ENCODE measurements at places on chromosomes 3 and 15. TPM values are rescaled to one million over a fixed set of nuclear protein-coding genes. Genes with fewer than 3 reads are reported as not detected.

GRCh38 chr15:84653584-84653909, 536 bp downstream of the WDR73 start:
- DNase-seq: no peak

- DNase-seq: no peak
Observed at GRCh38 chr15:33284336-33284735, 26.4 kb upstream of the RYR3 start.

GRCh38 chr15:85758655-85758978, 36.1 kb downstream of the KLHL25 start:
- DNase-seq: no peak

- no peak for DNase-seq
Observed at GRCh38 chr3:31948280-31948679, 32.8 kb downstream of the OSBPL10 start.

DNA sequence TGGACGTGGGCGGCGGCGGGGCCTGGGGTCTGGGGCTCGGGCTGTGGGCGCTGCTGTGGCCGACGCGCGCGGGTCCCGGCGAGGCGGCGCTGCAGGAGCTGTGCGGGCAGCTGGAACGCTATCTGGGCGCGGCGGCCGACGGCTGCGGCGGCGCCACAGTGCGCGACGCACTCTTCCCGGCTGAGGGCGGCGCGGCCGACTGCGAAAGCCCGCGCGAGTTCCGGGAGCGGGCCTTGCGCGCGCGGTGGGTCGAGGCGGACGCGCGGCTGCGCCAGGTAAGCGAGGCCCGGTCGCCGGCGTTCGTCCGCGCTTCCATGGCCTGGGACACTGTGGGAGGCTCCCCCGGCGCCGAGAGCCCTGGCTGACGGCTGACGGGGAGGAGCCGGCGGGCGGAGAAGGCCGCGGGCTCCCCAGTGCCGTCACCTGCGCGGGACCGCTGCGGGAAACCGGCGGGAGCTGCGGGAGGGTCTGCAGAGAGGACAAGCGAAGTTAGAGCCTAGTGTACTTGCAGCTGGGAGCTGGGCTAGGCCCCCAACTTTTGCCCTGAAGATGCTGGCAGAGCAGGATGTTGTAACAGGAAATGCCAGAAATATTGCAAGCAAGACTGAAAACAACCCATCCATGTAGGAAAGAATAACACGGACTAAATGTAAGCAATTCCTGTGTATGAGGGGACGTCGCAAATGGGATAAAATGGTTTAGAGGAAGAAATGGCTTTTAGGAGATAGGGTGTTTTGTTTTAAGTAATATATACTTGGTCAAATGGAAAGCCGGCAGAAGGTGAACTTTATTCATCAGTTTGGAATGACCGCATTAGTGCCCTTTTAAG, 847 bp downstream of the WHAMM start:
- peak; percentile 65 for DNase-seq

- no peak for DNase-seq
Observed at GRCh38 chr3:37255990-37256308, 81.6 kb upstream of the LRRFIP2 start.

GRCh38 chr15:25909806-25910205, 46.7 kb upstream of the ATP10A start:
- no peak for DNase-seq

DNA sequence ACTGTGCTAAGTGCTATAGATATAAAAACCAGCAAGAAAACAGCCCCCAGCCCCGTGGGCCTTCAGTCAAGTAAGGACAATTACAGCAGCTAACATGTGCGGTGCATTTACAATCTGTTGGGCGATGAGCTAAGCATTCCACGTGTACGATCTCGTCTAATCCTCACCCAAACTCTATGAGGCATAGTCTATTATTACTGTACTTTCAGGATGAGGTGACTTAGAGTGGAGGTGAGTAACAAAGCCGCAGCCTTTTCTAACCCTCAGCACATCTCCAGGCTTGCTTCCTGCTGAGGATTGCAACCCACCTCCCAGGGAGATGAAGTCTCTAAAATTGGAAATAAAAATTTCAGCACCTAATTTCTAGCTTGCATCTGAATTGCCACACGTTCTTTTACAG, 53.2 kb upstream of the MCF2L2 start:
- DNase-seq: no peak

DNA sequence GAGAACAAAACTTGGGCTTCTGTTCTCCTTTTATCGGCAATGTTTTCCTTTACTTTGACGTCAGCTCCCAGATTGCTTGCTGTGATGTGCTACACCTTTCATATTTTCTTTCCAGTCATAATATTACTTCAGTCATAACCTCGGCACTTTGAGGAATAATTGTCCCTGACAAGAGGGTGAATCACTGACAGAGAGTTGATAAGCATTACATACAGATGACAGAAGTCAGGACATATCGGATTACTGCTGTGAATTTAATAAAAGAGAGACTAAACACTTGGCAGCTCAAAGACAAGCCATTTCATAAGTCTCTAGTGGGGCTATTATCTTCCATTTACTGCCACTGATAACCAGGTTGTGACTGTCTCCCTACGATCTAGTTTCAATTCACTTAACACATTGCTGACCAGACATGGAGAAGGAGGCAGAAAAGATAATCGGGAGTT, 362.1 kb upstream of the ARRDC4 start:
- DNase-seq: no peak

DNA sequence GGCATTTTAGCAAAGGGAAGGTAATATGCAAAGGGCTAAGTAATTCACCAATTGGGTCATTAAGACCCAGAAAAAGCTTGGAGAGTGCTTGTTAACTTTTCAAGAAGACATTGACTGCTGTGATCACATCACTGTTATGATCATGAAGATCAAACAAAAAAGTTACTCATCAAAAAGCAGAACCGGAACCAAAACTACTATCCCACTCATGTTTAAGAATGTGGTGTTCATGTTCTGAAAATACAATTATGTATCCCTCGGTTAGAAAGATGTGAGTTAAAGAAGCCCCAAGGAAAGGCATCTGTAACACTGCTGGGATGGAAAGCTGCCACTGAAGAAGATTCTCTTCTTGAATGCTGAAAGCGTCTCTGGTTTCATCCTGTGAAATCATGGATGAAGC, 32.6 kb downstream of the BBX start:
- DNase-seq: no peak

NEIL1 gene
- total RNA-seq: 38.0 TPM

MYD88 gene
- 39.5 TPM for total RNA-seq

HIGD2B gene
- not detected for total RNA-seq
